ENCODE measurements at places on chromosomes 11 and 22. TPM values are rescaled to one million over a fixed set of nuclear protein-coding genes. Genes with fewer than 3 reads are reported as not detected.

- no peaks in the 10 kb centered on the region for H3K4me1 ChIP-seq
- H3K36me3 ChIP-seq: no peaks in the 10 kb centered on the region
- no peak overlapping the region for H3K27ac ChIP-seq
- no peak overlapping the region for H3K4me3 ChIP-seq
- DNase-seq: no peak
- no peaks in the 10 kb centered on the region for H3K27me3 ChIP-seq
Observed at GRCh38 chr22:32685512-32685911, 116.0 kb upstream of the TIMP3 start.

DNA sequence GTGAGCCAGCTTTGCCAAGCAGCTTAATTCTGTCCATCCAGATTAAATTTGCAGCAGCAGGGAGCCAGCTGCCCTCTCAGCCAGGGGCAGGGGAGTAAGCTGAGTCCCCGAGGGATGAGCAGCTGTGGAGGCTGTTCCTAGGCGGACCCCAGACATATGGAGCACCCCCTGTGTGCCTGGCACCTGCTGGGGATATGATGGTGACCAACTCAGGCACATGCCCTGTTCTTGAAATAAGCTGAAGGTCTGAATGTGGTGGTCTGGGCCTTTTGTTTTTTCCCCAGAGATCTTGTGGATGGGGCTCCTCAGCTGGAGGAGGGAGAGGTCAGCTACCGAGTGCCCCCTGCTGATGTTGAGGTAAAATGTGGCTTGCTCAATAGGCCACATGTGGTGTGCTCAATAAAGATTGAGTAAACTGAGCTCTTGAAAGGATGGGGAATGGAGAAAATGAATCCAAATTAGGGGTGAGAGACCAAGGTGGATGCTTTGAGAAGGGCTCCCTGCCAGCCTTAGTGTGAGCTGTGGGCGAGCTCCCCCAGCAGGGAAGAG is 103.3 kb upstream of the NNMT start:
- no peaks in the 10 kb centered on the region for H3K27me3 ChIP-seq
- H3K4me1 ChIP-seq: no peaks in the 10 kb centered on the region
- H3K4me3 ChIP-seq: no peak overlapping the region
- H3K27ac ChIP-seq: no peak overlapping the region
- H3K36me3 ChIP-seq: no peaks in the 10 kb centered on the region

- no peaks in the 10 kb centered on the region for H3K4me1 ChIP-seq
- no peaks in the 10 kb centered on the region for H3K36me3 ChIP-seq
- H3K4me3 ChIP-seq: no peak overlapping the region
- H3K27ac ChIP-seq: no peak overlapping the region
Observed at GRCh38 chr11:108897071-108897481, 232.2 kb downstream of the DDX10 start.

Gene TMPRSS6
- 1.4 TPM for total RNA-seq

DNA sequence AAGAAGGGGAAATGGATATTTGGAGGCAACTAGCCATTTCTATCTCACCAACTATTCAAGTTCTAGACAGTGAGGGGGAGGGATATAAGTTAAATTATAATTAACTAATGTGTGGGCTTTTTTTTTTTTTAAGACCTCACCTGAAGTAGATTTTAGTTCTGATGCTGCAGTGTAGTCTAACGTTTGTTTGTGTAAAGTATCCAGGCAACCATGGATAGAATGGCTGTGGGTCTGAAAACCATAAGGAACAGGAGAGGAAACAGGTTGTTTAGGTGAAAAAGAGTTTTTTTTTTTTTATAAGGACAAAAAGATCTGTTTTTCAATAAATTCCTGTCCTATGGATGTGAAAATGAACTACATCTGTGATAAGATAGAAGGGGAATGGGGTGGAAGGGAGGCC is 262.4 kb upstream of the PLET1 start:
- H3K27ac ChIP-seq: no peak overlapping the region
- no peak overlapping the region for H3K4me3 ChIP-seq
- no peaks in the 10 kb centered on the region for H3K27me3 ChIP-seq
- no peaks in the 10 kb centered on the region for H3K36me3 ChIP-seq

Gene MS4A12
- not detected for total RNA-seq

Gene LSP1
- 26.1 TPM for total RNA-seq

Gene UCP3
- 4.0 TPM for total RNA-seq

Gene LMO1
- not detected for total RNA-seq

GRCh38 chr11:43268786-43269185 is 43.0 kb upstream of the API5 start:
- H3K27ac ChIP-seq: no peak overlapping the region
- no peak for DNase-seq
- no peak overlapping the region for H3K4me3 ChIP-seq
- no peaks in the 10 kb centered on the region for H3K27me3 ChIP-seq

Gene B3GAT1
- 3.7 TPM for total RNA-seq

Gene FERMT3
- total RNA-seq: 36.3 TPM

- no peak for DNase-seq
- no peaks in the 10 kb centered on the region for H3K4me1 ChIP-seq
- no peak overlapping the region for H3K27ac ChIP-seq
- no peaks in the 10 kb centered on the region for H3K36me3 ChIP-seq
- H3K4me3 ChIP-seq: no peak overlapping the region
- no peaks in the 10 kb centered on the region for H3K27me3 ChIP-seq
Observed at GRCh38 chr22:49534386-49534785, 293.3 kb downstream of the BRD1 start.

Gene CALCA
- not detected for total RNA-seq

DNA sequence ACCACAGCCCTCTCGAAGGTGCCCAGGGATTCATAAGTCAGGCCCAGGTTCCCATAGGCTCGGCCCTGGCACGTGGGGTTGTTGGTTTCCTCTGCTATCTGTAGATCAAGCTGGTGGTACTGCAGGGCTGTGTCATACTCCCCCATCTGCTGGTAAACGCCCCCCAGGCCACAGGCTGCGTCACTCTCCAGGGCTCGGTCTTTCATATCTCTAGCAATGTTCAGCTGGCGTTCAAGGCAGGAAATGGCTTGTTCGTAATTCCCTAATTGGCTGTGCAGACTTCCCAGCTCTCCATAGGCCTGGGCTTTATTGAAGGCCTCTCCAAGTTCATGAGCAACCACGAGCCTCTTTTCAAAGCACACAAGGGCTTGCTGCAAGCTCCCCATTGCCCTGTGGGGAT is 186.4 kb upstream of the PITPNB start:
- H3K4me1 ChIP-seq: no peaks in the 10 kb centered on the region
- H3K36me3 ChIP-seq: peaks cover 18% of the 10 kb centered on the region
- DNase-seq: no peak
- H3K27ac ChIP-seq: no peak overlapping the region
- H3K4me3 ChIP-seq: no peak overlapping the region

DNA sequence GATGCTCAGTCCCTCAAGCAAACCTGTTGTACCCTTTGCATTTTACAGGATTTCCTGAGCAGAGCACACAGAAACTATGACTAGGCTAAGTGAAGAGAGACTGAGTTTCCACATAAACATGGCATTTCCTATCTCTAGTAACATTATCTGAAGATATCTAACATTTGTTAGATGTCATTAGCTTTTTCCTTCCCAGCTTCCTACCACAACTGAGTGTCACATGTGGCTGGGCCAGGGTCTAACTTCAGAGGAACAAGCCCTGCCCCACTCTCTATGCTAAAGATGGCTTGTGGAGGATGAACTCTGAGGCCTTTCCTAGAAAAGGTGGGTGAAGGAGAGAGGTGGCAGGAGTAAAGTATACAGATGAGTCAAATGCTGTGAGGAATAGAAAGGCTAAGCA is 16.5 kb downstream of the C22orf42 start:
- no peaks in the 10 kb centered on the region for H3K36me3 ChIP-seq
- H3K27ac ChIP-seq: no peak overlapping the region
- H3K27me3 ChIP-seq: no peaks in the 10 kb centered on the region
- no peak for DNase-seq

GRCh38 chr11:76642341-76642740 is 28.2 kb downstream of the LRRC32 start:
- no peak for DNase-seq
- no peak overlapping the region for H3K4me3 ChIP-seq
- H3K27ac ChIP-seq: no peak overlapping the region
- H3K27me3 ChIP-seq: no peaks in the 10 kb centered on the region
- peaks cover 2% of the 10 kb centered on the region for H3K4me1 ChIP-seq

DNA sequence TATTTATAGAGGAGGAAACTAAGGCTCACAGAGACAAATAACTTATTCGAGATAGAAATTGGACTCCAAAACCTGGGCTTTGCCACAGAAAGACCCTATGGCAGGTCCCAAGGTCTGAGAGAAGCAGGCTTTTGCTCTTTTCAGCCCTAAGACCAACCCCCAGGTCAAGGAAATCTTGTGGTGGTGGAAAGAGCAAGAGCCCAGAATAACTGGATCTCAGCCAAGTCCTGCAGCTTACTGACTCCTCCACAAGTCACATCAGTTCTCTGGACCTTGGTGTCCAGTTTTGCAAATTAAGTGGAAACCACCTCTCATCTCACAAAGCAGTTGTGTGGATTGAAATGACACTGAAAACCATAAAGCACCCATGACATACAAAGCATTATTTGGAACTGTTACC is 122.2 kb downstream of the C11orf58 start:
- no peak overlapping the region for H3K4me3 ChIP-seq
- H3K27me3 ChIP-seq: no peaks in the 10 kb centered on the region
- no peak overlapping the region for H3K27ac ChIP-seq
- no peaks in the 10 kb centered on the region for H3K4me1 ChIP-seq
- peaks cover 5% of the 10 kb centered on the region for H3K36me3 ChIP-seq

DNA sequence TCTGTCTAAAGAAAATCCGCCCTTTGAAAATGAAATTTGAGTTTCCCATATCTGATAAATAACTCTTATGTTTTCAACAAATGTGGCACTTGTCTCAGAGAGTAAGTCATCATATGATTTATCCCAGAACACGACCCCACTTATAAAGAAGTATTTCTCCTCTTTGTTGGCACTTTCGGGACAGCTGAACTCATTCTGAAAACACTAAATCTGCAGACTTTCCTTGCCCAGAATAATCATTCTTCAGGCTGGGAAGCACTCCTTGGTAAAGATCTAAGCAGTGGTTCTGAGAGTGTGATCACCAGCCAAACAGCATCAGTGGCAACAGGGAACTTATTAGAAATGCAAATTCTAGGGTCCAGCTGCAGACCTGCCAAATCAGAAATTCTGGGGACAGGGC is 532.2 kb upstream of the API5 start:
- H3K27me3 ChIP-seq: no peaks in the 10 kb centered on the region
- H3K4me3 ChIP-seq: no peak overlapping the region
- no peak overlapping the region for H3K27ac ChIP-seq

- no peak overlapping the region for H3K27ac ChIP-seq
- no peaks in the 10 kb centered on the region for H3K36me3 ChIP-seq
- no peaks in the 10 kb centered on the region for H3K27me3 ChIP-seq
- no peak for DNase-seq
Observed at GRCh38 chr11:425301-425700, 10.5 kb upstream of the SIGIRR start.

DNA sequence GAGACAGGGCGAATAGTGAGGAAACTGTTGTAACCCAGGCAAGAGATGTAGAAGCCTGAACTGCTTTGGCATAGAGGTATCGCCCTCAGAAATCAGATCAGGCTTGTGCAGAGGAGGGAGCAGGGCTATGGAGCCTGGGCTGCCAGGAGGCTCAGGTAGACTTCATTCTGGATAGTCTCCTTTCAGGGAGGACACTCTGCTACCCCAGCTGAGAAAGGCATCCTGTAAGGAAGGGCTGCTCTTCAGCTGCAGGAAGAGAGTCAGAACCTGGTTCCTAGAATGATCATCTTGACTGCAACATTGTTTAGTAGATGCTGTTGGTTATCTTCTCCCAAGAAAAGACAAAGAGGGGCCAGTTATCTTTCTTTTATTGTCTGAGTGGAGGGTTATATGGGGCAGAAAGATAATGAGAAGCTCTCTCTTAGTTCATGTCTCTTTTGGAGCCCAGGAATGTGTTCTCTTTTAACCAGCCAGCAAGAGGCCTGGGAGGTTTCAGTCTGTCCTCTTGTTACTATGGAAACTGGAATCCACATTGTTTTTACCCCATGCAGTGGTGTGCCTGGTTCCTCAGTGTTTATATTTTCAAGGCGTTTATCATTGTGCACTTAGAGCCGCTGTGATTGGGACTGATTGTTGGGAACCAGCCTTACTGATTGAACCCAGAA is 95.7 kb downstream of the STIM1 start:
- no peak overlapping the region for H3K4me3 ChIP-seq
- H3K4me1 ChIP-seq: peaks cover 5% of the 10 kb centered on the region
- H3K27me3 ChIP-seq: no peaks in the 10 kb centered on the region
- no peak overlapping the region for H3K27ac ChIP-seq

Data from kidney (tissue), 22 donors.